Stimulated activated CD8-positive, alpha-beta memory T cell treated with anti-CD3 and anti-CD28 coated beads, Interleukin-7, amount 100 ng/mL, for 48 hours (primary cell): ENCODE measurements at places on chromosomes 3 and 15.

DNA sequence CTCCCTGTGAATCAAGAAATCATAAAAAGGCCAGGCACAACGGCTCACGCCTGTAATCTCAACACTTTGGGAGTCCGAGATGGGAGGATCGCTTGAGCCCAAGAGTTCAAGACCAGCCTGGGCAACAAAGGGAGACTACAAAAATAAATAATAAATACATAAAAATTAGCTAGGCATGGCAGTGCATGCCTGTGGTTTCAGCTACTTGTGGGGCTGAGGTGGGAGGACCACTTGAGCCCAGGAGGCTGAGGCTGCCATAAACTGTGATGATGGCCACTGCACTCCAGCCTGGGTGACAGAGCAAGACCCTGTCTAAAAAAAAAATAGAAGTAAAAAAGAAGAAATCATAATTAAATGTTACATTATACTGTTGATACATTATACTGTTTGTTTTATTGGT, 28.0 kb upstream of the DCUN1D1 start:
- no peak for DNase-seq

GRCh38 chr3:156702367-156702766, 28.0 kb downstream of the TIPARP start:
- DNase-seq = no peak

DNA sequence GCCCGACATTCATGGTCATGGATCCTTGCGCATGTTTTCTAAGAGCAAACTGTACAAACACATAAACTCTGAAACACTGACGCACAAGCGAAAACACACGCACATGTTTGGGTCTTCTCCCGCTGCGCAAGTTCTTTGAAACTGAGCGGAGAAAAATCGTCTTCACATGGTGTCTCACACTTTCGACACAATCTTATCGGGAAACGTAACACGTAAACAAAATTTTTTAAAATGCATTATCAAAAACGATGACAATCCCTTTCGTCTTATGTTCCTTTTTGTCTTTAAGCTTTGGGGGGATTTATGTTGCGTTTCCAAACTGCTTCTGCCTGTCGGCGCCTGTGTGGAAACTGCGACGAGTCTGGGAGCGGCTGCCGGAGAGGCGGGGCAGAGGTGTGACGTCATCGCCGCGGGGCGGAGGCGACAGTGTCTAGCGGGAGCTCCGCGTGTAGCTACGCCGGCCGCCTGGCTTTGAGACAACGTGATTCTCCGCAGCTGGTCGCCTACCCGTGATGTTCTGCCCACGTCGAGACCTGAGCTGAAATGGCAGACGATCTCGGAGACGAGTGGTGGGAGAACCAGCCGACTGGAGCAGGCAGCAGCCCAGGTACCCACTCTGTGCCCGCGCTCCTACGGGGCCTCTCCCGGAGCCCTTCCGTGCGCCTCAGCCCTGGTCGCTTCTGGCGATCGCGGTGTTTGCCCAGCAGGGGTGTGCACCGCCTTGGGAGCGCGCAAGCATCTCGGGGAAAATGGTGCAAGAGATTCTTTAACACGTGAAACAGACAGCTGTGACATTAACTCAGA, at the start of gene CMSS1:
CMSS1 (plus strand) TSS at position 426 of the 804 bp plus-strand sequence.
- DNase-seq = peak; percentile 94

GRCh38 chr3:44509393-44509921, 32.0 kb upstream of the ZNF445 start:
- DNase-seq = no peak

DNA sequence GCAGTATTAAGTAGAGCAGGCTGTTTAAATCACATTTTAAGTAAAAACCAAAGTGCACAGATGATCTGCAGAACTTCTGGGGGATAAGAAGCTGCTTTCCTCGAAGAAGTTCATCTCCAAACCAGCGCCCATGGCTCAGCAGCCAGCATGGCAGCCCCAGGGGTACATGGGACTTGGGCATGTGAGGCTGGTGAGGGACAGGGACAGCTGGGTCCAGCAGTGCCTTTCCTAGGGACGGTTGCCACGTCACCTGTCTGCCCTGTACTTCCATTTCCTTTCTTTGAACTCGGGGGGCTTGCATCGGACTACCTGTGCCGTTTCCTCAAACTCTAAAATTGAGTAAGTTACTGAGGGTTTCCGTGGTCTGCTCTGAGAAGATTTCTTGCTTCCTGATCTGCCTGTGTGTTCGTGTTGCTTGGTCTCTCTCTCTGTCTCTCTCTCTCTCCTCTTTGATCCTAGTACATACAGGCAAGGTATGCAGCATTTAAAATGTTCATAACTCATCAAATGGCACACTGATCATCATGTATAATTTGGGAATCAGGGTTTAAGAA, 67.6 kb downstream of the IGF1R start:
- DNase-seq = no peak

DNA sequence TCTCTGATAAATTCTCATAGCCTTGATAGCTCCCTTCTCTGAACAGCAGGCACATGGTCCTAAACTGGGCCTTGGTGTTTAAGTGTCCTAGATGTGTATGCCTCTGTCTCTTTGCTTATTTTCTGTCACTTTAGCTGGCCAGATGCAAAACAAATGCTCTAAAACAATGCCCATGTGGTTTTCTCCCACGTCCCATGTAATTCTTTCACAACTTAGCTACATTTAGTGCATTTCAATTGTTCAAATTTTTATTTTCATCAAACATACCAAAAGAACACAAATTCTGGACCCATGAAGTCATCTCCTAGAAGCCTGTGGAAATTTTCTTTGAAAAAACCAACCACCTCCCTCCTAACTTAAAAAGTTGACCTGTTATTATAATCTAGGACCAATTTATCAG, 491.3 kb upstream of the AGTR1 start:
- DNase-seq = no peak

DNA sequence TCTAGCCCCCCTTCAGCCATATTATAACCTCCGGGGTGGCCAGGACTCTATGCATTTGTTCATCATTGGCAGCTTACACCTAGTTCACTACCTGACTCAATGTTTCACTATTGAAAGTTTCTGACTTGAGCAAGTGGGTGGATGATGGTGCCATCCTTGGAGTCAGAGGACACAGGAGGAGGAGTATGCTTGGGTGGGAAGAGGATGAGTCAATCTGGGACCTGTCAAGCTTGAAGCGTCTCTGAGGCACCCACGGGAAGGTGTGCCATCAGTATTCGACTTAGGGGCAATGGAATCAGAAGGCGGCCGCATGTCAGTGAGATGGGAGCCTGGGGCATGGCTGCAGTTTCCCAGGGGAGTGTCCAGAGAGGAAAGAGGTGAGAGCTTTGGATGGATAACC, 133.3 kb downstream of the EPHB1 start:
- no peak for DNase-seq

- no peak for DNase-seq
Measured at GRCh38 chr3:52256159-52256558, 10.6 kb downstream of the PPM1M start.

DNA sequence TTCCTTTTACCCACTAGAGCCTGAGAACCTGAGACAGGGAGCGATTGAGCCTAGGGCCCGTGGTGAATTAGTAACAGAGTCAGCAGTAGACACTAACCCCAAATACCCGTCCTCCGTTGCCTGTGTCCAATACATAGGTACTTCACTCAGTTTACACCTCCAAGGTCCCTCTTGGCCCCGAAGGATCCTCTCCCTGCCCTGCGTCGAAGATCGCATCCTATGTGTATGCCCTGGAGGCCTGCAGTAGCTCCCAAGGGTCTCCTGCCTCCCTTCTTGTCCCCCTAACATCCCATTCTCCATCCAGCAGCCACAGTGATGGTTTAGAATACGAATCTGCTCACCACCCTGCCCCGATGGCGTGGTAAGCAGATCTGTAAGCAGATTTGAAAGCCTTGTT, 67.0 kb downstream of the ISG20 start:
- no peak for DNase-seq

- DNase-seq = no peak
Measured at GRCh38 chr15:65551183-65551582, 20.9 kb downstream of the HACD3 start.

- no peak for DNase-seq
Measured at GRCh38 chr15:75229191-75230015, 27.7 kb downstream of the C15orf39 start.

DNA sequence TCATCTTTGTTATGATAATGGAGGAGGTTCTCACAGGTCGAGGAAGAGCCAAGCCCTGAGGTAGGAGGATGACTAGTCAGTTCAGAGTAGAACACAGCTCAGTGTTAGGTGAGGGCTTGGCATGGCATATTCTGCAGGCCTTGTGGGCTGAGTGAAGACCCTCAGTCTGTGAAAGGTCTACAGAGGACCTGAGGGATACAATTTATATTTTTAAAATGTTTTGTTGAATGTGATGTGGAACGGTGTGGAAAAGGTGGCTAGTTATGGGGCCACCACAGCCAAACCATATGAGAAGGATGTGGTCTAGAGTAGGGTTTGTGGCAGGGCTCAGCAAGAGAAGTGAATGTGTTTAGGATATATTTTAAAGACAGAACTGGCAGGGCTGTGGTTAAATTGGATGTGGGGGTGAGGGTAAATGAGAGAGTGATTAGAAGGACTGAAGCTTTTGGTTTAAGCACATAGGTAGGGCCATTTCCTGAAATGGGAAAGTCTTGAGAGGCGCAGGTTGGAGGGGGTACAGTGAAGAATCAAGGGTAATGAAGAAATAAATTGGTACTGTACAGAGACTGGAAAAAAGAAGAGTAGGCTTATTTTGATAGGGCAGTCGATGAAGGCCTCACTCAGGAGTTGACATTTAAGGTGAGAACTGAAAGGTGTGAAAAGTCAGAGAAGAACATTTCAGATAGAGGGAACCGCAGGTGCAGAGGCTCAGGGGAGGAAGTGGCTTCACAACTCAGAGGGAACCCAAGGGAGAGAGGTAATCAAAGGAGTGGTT, 60.5 kb downstream of the SPTSSB start:
- peak; percentile 31 for DNase-seq
